ENCODE measurements at places on chromosomes 5 and 9. TPM values are rescaled to one million over a fixed set of nuclear protein-coding genes. Genes with fewer than 3 reads are reported as not detected.
A peak's percentile ranks its signal among the peaks of the same experiment; 100 is the strongest.

- DNase-seq: no peak
Observed at GRCh38 chr9:99166149-99166548, 55.6 kb downstream of the ALG2 start.

DNA sequence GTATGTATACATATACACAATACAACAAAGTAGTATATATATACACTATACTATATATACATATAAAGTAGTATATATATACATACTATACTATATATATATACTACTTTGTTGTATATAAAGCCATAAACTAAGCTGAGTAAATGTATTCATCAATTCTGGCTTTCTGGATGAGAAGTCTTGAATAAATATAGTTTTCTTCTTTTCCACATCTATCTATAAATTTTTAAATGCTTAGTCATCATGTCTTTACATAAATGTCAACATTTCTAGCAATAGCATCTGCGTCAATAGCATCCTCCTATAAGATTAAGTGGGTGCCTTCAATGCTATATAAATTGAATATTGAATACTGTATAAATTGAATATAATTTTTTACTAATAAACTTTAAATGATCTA, 63.1 kb upstream of the COX7C start:
- DNase-seq: no peak

- no peak for DNase-seq
Observed at GRCh38 chr5:173213236-173213933, 21.6 kb downstream of the NKX2-5 start.

- DNase-seq: no peak
Observed at GRCh38 chr5:69004127-69004526, 89.7 kb upstream of the SLC30A5 start.

DNA sequence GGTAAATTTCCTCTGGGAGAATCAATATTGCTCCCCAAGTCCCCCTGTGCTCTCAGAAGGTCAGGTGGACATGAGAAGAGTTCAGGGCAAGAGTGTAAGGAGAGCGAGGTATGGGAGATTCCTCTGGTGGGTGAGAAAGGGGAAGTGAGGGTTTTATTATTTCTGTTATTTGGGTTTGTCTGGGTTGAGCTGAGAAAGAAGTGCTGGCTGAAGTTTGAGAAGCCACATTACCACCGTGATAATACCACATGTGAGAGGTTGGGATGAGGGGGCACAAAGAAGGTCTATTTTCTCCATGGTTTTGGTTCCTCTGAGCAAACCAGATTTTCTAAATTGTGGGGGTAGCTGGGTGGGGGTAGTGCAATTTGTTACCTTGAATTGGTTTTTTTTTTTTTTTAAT, 350.4 kb downstream of the OSTF1 start:
- no peak for DNase-seq

DNA sequence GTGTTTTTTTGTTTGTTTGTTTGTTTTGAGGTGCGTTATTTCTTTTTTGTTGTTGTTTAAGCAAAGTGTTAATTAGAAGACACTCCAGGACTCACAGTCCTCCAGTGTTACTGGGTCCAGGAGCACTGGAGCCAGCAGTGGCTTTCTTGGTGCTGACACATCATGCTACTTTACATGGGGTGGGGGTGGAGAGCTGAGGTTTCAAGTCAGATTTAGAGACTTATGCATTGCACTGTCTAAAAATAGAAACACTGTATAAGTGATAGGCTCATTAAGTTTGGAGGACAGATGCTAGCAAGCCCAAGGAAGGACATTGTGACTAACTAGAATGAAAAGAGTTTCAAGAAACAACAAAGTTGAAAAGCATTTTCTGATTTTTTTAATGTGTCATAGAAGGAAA, 2209.2 kb downstream of the MAT2B start:
- DNase-seq: no peak

GRCh38 chr5:95817430-95817829, 5.1 kb downstream of the GLRX start:
- no peak for DNase-seq

- DNase-seq: no peak
Observed at GRCh38 chr5:53877243-53877642, 316.8 kb downstream of the NDUFS4 start.

GRCh38 chr9:132049900-132050299, 29.8 kb downstream of the MED27 start:
- DNase-seq: no peak

GRCh38 chr5:157613385-157614245, 38.0 kb upstream of the ADAM19 start:
- no peak for DNase-seq

DNA sequence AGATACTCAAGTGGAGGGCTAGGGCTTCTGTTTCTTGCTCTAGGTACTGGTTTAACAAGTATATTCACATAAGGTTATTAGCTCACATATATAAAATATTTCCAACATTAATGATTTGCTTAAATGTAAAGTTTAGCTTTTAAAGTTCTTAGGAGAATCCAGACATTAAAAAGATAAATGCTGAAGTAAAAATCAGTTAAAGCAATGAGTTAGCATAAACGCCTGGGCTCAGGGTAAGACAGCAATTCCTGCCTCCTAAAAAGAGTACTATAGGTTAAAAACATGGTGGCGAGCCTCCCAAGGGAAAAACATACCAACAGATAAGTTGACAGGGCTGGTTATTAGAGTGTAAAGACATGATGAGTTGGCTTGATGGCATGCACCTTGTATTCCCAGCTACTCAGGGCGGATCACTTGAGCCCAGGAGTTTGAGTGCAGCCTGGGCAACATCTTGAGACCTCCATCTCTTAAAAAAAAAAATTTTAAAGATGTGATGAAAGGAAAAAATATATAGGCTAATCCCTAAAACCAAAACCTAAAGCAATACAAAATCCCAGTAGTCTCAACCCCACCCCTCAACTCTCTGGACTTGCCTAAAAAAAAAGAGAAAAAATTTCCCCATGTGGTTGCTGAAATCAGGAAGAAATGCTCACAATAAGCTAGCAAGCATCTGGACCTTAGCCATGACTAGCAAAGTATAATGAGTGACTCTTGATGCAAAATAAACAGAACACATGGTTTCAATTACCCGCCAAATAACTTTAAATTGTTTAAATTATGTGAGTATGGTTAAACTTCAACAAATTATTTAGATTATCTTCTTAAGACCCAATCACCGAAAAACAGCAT, 3.6 kb downstream of the GOLPH3 start:
- DNase-seq: no peak

DNA sequence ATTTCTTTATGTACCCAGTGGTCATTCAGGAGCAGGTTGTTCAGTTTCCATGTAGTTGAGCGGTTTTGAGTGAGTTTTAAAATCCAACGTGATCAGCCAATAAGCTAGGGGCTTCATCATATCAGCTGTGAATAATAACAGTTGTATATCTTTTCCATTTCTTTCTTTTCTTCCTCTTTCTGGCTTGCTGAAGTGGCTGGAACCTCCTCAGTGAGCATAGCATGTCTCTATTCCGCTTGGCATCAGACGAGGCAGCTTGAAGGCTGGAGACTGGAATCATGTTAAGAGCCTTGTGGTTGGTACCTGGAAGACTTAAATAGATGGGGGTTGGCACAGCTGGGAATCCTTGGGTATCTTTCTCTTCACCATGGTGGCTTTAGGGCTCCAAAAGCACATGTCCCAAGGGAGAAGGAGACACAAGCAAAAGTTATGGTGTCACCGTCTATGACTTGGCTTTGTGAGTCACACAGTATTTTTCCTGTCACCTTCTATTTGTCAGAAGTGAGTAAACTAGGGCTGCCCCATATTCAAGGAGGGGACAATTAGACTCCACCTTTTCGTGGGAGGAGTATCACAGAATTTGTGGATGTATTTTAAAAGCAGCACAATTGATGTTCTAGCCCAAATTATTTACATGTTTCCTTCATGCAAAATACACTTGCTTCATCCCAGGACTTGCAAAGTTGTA, 38.0 kb upstream of the RETREG1 start:
- DNase-seq: no peak

DNA sequence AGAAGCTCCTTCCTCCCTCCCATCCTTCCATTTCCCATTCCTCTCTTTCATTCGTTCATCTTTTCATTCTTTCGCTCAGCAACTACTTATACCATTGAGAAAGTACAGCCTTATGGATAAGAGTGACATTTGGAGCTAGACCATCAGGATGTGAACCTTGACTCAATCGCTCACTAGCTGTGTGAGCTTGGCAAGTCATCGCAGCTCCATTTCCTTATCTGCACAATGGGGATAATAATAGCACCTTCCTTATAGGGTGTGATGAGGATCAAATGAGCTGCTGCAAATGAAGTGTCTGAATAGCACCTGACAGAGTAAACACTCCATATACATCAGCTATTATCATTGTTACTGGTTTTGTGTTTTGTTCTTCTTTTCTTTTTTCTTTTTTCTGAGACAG, 28.1 kb upstream of the SYNPO start:
- DNase-seq: no peak

DNA sequence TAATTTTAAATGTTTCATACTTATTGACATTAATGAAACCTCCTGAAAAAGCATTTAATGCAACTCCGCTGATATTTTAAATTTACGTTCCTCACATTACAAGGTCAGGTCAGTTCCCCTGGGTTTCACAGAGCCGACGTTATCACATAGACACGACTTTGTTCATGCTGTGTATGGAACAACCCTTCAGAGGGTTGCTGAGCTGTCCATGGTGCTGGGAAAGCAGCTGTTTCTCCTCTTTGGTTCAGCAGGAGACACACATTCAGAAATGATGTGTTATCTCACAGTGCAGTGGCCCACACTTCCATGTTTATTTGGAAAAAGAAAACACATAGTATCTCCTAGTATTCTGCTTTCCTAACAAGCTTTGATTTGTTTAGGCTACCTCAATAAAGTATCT, 53.5 kb downstream of the PPP2R2B start:
- peak; percentile 55 for DNase-seq

DNA sequence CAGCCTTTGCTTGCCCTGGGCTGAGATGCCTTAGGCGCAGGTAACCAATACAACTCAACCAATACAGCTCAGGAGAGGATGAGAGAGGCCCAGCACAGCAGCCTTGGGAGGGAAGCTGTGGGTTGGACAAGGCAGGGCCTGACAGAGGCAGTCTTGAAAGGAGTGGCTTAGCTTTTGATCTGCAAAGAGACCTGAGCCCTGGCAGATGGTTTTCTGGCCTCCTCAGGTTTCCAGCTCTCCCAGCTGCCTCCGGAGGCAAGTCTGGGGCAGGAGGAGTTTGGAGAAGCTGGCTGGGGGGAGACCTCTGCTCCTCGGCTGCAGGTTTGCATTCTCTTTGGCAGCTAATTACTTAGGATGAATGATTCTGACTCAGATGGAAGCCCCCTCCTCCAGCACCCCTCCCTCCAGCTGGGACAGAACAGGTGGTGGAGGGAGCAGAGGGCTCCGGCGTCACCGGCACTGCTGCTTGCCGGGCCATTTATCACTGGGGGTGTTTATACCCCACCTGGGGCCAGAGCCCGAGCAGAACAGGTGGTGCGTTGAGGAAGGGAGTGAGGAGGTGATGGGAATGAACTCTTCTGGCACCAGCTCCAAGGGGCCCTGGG, 50.8 kb downstream of the TSPAN17 start:
- no peak for DNase-seq

- DNase-seq: no peak
Observed at GRCh38 chr9:74742191-74742790, 145.4 kb downstream of the TRPM6 start.

- DNase-seq: no peak
Observed at GRCh38 chr5:178318382-178318781, 85.8 kb upstream of the PHYKPL start.

DNA sequence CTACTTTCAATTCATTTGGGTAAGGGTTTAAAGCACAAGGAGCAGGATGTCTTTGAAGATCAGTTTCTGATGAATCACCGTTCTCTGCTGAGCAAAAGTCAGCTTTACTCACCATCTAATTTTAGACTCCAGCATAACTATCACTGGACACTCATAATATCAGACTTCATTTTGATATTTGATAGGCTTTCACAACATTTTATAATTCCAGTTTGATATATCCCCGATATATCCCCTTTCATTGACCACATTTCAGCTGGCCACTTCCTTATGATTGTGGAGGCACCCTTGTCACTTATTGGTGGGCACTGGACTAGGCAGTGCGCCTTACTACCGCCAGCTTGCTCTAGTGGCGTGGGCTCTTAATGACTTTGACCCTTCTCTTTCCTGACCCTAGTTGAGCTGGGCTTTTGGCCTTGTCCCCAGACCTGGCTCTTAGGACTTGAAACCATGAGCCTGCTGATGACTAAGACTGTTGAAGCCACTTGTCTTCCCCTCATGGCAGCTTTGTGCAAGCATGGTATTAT, 46.8 kb downstream of the CYSTM1 start:
- DNase-seq: no peak

GRCh38 chr5:115657881-115658233, 32.0 kb upstream of the TMED7 start:
- no peak for DNase-seq

- no peak for DNase-seq
Observed at GRCh38 chr9:91074866-91075265, 273.2 kb downstream of the SYK start.

DNA sequence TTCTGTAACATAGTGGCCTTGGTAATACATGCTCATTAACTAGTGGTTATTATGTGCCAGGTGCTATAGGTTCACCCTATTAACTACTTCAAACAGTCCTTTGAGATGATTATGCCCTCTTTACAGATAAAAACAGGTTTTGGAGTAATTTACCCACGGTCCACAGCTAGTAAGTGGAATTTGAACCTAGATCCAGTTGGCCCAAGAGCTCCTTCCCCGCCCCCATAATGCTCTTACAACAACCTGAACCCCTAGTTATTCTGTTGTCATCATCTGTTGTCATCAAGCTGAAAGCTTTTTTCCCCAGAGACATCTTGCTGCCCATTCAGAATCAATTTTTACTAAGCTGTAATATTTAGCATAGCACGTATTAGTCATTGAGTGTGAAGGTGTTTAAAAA, 23.2 kb downstream of the XPA start:
- no peak for DNase-seq

DNA sequence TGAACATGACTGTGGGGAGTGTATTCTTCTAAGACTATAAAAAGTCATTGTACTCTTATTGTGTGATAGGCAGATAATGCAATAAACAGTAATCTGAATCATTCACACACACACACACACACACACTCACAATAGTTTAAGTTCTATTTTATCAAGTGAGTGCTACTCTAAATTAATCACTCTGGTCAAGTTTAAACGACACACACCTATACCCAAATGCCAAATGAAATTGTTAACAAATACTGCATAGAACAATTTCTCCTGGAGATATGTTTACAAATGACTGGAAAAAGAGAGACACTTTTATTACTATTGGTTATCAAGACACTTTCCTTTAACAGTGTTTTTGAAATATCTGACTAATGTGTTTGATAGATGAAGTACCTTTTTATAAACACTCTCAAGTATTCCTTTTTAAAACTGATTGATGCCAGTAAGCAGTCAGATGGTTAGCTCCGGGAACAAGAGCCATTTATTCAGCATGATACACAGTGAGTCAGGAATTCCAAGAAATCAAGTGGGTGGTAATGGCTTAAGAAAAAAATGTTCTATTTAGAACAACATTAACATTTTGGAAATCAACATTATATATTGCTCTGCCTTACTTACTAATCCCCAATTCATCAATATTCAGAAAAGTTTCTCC, 521.6 kb upstream of the ST8SIA4 start:
- DNase-seq: no peak

GRCh38 chr5:135955525-135955924, 742 bp upstream of the LECT2 start:
- DNase-seq: no peak

- peak; percentile 74 for DNase-seq
Observed at GRCh38 chr5:16160706-16161105, 18.9 kb downstream of the MARCHF11 start.

The FAM114A2 gene
- 3.9 TPM for total RNA-seq

The SLC6A7 gene
- total RNA-seq: 0.76 TPM

The RPL35 gene
- total RNA-seq: 3,028 TPM

The ARL14EPL gene
- not detected for total RNA-seq

The SLCO4C1 gene
- not detected for total RNA-seq

The LRRC19 gene
- not detected for total RNA-seq

The DBH gene
- total RNA-seq: not detected

The TMEM252 gene
- 0.26 TPM for total RNA-seq
